Forelimb muscle (tissue), 1 donor: ENCODE measurements at places on chromosomes 13 and 19. TPM values are rescaled to one million over a fixed set of nuclear protein-coding genes. Genes with fewer than 3 reads are reported as not detected.

GRCh38 chr13:113461022-113461751 lies 7.9 kb upstream of the ADPRHL1 start:
- DNase-seq, result no peak

GRCh38 chr19:28961772-28962500 lies 251.0 kb downstream of the UQCRFS1 start:
- no peak for DNase-seq

DNA sequence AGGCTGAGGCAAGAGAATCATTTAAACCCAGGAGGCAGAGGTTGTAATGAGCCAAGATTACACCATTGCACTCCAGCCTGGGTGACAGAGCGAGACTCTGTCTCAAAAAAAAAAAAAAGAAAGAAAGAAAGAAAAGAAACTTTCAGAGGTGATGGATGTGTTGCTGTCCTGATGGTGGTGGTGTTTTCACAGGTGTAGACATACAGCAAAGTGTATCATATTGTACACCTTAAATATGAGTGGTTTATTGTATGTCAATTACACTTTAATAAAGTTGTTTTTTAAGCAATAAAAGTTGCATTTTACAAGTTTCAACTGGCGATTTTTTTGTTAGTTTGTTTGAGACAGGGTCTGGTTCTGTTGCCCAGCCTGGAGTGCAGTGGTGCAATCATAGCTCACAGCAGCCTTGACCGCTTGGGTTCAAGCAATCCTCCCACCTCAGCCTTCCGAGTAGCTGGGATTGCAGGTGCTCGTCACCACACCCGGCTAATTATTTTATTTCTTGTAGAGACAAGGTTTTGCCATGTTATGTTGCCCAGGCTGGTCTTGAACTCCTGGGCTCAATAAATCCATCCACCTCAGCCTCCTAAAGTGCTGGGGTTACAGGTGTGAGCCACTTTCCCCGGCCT lies 13.5 kb upstream of the INSR start:
- no peak for DNase-seq

DNA sequence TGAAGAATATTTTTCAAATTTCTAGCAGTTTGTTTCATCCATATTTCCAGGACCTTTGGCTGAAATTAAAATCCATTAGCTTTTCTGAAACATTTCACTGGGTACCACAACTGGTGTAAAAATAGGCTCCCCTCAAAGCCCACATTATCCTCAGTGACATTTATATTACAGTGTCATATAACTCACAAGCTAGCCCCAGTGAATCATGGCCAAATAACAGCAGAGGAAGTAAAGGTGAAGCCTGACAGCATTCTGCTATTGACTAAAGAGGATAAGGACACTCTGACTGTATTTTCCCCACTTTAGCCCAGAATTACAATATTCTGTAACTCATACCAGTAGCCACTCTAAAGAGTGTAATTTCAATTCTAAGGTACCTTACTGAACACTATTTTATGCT lies 21.9 kb downstream of the KCTD12 start:
- no peak for DNase-seq

The FXYD1 gene
- 261 TPM for polyA plus RNA-seq

GRCh38 chr19:49957262-49957915 lies 3.6 kb downstream of the SIGLEC11 start:
- DNase-seq, result no peak
